ENCODE measurements at places on chromosomes 4 and X.

DNA sequence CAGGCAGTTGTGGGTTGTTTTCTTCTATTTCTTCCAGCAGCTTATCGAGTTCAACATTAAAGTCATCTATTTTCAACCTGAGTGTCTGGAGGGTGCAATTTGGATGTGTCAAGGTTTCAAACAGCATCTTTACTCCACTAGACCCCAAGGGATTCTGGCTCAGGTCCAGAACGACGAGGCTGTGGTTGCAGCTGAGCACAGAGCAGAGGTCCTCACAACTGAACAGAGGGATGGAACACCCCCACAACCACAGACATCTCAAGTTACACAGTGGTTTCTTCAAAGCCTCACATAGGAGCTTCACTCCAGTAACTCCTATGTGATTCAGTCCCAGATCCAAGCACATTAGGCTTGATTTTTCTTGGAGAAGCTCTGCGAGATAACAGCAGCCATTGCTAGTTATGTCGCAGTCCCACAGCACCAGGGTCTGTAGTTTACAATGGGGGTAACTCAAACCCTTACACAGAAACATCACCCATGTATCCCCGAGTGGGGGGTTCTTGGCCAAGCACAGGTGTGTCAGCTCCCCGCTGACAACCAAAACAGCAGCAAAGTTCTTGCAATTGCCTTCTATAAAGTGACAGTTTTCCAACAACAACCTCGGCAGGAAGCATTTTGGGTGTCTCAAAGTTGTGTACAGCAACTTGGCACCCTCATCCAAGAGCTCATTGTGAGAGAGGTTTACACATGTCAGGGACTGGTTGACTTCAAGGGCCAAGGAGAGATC, 2.8 kb downstream of the NLRP2B start:
- DNase-seq, result no peak

DNA sequence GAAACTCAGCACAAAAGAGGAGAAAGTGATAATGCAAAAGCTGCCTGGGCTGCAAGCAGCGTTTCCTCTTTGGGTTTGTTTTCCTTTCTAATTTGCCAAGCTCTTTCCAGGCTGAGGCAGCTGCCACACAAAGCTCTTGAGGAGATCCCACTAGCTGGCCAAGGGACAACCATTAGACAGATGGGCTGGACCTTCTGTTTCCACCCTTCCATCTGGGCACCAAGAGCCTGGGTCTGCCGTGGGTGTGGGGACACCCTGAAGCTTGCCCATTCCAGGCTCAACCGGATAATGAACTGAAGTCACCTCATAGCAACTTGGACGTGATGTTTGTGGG, 194.6 kb upstream of the C1QTNF7 start:
- DNase-seq, result no peak

DNA sequence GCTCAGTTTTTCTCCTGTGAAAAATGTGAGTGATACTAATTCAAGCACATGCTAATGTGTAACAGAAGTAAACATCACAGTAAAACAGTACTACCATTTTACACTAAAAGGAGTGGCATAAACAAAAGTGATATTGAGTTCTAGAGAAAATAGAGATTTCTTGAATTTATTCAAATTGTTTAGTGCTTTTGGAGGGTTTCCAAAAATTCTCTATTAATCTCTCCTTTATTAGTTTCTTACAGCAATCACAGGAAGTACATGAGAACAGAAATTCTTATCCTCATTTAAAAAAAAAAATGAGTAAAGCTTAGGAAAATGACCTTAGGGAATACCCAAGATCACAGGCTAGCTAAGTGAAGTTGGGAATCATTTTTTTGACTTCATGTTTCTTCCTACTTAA, 459.7 kb upstream of the GALNTL6 start:
- no peak for DNase-seq

DNA sequence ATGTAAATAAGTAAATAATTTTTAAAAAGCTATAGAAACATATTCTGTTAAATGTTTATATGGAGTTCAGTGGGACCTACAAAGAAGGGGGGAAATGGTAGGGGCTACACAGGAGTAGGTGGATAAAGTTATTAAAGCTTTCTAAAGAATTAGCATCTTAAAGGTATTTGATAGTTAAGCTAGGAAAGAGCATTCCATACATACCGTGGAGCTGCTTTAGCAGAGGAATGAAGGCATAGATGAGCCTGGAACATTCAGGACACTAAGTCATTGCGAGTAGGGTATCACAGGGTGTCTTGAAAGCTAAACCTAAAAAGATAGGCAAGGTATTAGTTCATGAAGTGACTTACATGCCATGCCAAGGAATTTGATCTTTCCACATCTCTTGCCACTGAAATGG, 60.4 kb downstream of the SLC10A6 start:
- DNase-seq, result no peak

DNA sequence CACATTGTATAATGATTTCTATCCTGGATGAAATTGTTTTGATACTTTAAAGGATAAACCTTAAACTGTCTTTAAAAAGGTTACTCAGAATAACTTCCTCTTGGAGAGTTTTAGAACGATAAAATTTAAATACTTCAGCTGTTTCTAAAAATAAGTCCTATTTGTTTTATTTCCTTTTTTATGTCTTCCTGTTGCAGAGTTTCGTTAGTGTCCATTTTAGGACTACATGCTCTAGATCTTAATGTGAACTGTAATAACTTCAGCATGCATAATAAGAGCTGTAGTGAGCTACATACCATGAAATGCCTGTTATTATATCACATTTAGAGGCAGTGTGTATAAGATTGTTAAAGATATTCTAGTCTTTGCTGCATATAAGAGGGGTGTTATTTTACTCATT, 14.6 kb downstream of the ATP10D start:
- no peak for DNase-seq

Measured in AG04450 (cell line).